ENCODE measurements at places on chromosomes 11 and 22.

- DNase-seq: peak; percentile 47
These were observed 16.6 kb upstream of the ARHGAP8 start for GRCh38 chr22:44735518-44736428.

DNA sequence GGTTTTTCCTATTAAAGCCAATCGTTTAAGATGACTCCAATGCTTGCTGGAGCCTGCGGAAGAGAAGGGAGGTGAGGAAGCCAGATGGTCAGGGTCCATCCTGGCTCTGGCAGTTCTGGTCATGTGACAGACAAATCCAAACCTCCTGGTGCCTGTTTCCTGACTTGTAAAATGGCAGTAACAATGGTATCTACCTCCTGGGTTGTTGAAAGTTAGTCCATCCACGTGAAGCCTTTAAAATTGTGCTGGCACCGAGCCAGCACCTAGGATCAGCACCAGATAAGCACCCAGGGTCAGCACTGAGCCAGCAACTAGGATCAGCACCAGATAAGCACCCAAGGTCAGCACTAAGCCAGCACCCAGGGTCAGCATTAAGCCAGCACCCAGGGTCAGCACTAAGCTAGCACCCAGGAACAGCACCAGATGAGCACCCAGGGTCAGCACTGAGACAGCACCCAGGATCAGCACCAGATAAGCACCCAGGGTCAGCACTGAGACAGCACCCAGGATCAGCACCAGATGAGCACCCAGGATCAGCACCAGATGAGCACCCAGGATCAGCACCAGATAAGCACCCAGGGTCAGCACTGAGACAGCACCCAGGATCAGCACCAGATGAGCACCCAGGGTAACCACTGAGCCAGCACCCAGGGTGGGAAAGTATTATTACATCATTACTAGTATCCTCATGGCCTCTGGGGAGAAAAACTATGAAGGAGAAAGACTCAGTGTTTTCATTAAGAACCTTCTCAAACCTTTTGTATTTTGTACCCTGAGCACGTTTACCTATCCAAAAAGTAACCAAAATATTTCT, 17.2 kb downstream of the KIAA0930 start:
- no peak for DNase-seq

DNA sequence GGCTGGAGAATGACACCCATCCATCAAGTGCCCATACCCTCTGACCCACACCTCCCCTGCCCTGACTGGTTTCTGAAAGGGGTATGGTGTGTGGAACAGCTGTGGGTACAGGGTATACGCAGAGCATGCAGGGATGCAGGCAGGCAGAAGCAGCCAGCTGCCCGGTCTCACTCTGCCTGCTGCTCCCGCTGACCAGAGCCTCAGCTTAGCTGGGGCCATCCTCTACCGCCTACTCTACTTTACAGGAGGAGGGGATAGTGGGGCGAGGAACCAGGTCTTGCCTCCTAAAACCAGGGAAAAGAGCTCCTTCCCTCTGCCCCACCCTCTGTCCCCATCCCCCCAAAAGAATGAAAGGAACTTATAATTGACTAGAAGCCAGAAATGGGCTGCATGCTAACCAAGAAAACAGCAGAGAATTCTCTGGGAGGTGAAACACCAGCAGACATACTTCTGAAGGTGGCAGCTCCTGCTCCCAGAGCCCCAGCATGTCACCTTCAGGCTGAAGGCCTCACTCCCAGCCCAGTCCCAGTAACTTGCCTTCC, 13.0 kb upstream of the CHRM4 start:
- DNase-seq: no peak

DNA sequence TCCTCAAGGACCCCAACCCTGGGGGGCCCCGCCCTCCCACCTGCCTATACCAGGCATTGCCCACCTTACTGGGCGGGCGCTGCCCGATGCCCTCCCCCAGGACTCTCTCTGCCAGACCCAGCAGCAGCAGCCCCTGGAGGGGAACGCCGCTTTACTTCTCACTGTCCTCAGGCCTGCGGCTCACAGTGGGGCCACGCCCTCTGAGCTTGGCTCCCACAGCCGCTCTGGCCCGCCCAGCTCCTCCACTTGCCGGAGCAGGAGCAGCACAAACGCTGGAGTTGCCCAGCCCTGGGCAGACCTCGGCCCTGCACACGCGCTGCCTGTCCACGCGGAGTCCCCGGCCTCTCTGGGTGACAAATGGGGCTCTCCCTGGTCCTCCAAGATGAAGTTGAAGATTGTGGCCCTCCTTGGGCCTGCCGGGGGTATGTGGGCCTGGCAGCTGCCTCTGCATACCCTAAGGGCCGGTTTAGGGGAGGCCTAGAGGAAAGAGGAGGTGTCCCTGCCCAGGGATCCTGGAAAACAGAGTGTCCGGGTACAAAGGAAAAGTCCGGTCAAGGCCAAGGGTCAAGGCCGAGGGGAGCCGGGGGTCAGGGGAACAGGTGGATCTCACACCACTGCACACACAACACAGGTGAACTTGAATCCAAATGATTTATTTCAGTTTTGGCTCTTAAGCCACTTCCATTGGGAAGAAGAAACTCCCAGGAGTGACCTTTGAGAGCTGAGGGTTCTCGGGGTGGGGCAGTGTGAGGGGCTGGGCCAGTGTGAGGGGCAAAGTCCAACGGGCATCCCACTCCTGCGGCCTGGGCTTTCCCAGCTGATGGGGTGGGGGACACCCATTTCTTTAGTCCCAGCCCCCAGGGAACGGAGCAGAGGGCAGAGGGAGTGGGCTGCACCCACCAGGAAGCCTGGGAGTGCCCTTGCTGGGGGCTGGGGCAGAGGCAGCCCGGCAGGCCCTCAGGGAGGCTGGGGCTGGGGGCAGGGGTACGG, 674 bp upstream of the BAIAP2L2 start:
- no peak for DNase-seq

DNA sequence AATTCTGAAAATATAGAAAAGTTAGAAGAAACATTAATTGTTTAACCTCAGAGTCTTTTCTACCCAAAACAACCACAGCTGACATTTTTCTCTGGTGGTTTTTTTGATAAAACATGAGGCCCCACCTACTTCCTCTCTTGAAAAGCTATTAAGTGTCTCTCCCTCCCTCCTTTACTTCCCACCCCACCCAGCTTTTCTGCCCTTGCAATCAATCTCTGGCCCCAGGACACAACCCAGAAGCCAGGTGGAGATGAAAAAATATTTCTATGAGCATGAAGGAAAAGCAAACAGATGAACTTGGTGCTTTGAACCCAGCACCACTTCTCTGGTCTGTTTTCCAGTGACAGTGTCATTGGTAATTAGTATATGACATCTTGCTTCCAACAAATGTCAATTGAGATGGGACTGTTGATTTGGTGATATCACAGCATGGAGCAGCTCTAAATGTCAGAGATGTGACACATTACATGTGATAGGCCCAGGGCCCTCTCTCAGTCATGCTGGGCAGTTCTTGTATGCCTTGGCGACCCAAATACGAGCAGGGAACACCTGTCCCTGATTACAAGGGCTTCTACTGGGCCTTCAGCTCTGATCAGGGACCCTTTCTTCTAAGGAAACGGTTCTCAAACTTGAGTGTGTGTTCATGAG, 23.9 kb upstream of the TMPRSS13 start:
- peak; percentile 28 for DNase-seq

GRCh38 chr11:130456286-130456685, 7.8 kb downstream of the ADAMTS15 start:
- no peak for DNase-seq

DNA sequence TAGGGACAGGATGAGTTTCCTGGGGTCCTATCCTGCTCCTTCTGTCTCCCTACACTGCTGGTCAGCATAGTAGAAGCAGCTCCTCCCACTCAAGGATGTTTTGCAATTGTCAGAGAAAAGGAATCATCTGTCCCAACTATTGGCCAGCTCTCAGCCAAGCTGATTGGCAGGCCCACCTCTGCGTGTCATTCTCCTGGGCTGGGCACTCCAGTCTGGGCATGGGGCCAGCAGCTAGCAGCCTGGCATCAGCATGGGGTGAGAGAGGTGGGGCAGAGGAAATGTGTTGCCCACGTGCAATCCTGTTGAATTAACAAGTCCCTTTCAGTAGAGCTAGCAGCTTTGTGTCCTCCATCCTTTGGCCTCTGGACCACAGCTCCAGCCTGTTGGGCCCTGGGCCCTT, 14.1 kb downstream of the ANKK1 start:
- no peak for DNase-seq

DNA sequence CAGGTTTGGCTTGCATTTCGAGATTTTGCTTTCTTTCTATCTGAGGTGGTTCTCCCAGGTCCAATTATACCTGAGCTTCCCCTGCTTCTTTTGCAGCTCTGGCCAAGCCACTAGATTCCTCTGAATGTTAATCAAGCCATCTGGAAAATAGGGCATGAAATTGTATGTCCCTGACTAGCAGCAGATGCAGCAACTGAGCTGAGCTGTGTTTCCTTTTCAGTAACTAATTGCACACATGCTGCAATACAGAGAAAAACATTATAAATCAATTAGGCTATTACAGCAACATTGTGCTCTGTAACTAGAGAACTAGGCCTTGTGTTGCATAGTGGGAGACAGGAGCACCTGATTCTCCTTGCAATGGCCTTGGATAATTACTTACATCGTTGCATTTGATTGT, 408.3 kb downstream of the ETS1 start:
- no peak for DNase-seq

GRCh38 chr11:62791501-62792201, at the start of gene TMEM223:
Gene TMEM223, minus strand, starts transcription at chr11:62792006. Its CDS starts 12 bp downstream, at chr11:62791994.
- peak; percentile 74 for DNase-seq

- no peak for DNase-seq
These were observed 7.7 kb upstream of the SLC1A2 start for GRCh38 chr11:35427071-35427470.

- DNase-seq: no peak
These were observed 36.9 kb downstream of the LIF start for GRCh38 chr22:30209642-30210041.

- peak; percentile 78 for DNase-seq
These were observed 67.4 kb downstream of the SCUBE1 start for GRCh38 chr22:43275545-43276317.

GRCh38 chr11:119125821-119126220, 4.4 kb downstream of the HINFP start:
- no peak for DNase-seq

DNA sequence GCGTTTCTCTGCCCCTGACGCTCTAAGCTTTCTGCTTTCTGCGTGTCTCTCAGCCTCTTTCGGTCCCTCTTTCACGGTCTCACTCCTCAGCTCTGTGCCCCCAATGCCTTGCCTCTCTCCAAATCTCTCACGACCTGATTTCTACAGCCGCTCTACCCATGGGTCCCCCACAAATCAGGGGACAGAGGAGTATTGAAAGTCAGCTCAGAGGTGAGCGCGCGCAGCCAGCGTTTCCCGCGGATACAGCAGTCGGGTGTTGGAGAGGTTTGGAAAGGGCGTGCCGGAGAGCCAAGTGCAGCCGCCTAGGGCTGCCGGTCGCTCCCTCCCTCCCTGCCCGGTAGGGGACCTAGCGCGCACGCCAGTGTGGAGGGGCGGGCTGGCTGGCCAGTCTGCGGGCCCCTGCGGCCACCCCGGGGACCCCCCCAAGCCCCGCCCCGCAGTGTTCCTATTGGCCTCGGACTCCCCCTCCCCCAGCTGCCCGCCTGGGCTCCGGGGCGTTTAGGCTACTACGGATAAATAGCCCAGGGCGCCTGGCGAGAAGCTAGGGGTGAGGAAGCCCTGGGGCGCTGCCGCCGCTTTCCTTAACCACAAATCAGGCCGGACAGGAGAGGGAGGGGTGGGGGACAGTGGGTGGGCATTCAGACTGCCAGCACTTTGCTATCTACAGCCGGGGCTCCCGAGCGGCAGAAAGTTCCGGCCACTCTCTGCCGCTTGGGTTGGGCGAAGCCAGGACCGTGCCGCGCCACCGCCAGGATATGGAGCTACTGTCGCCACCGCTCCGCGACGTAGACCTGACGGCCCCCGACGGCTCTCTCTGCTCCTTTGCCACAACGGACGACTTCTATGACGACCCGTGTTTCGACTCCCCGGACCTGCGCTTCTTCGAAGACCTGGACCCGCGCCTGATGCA, at the start of gene MYOD1:
TSS of gene MYOD1 (plus strand) at position 544 of the 910 bp plus-strand sequence. CDS start at position 756, 212 bp downstream.
- DNase-seq: no peak

- DNase-seq: no peak
These were observed 136.1 kb downstream of the EHF start for GRCh38 chr11:34757026-34757451.

DNA sequence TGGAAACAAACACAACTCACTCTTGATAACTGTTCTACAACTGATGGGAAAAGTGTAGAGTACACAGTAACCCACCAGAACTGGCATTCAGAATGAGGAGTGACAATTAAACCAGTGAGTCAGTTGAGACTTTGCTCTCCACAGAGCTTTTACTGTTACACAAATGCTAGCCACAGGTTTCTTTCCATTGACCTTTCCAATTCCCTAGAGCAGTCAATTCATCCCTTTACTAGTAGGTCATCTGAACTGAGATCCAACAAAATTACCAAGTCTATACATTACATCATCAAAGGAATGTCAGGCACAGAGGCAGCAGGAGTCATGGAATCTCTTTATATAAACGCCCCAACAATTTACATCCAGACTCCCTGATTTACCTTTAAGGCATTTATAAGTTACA, 65.9 kb downstream of the PHF21A start:
- DNase-seq: no peak

GRCh38 chr11:63504933-63505586, 824 bp upstream of the LGALS12 start:
- DNase-seq: no peak

- DNase-seq: no peak
These were observed 30.1 kb upstream of the CSNK1E start for GRCh38 chr22:38347181-38347943.

DNA sequence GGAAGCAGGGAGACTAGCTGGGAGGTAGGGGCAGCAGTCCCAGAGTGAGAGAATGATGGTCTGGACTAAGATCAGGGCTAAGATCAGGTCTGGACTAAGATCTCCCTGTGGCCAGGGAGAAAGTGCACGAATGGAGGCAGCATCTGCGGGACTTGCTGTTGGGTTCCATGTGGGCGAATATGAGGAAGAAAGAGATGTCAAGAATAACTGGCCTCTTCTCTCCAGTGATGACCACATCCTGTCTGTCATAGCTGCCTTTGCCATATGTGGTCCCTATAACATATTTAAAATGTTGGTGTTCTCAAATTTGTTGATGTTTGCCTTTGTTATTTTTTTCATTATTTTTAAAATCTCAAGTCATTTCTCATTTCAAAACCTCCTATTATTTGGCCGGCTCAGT, 27.4 kb upstream of the CXCR5 start:
- no peak for DNase-seq

GRCh38 chr11:116777056-116777455, 4.3 kb upstream of the BUD13 start:
- DNase-seq: no peak

GRCh38 chr11:8767466-8768142, 85.0 kb downstream of the RPL27A start:
- no peak for DNase-seq

GRCh38 chr22:19966908-19967750, 25.5 kb upstream of the TXNRD2 start:
- DNase-seq: no peak

- no peak for DNase-seq
These were observed 74.2 kb downstream of the SWAP70 start for GRCh38 chr11:9738116-9738515.

GRCh38 chr11:115097796-115098408, 406.3 kb downstream of the CADM1 start:
- DNase-seq: no peak

- no peak for DNase-seq
These were observed 60.3 kb downstream of the TMPRSS5 start for GRCh38 chr11:113645593-113646349.
